NCI-H510A (cell line): ENCODE measurements at places on chromosomes 4 and X.

DNA sequence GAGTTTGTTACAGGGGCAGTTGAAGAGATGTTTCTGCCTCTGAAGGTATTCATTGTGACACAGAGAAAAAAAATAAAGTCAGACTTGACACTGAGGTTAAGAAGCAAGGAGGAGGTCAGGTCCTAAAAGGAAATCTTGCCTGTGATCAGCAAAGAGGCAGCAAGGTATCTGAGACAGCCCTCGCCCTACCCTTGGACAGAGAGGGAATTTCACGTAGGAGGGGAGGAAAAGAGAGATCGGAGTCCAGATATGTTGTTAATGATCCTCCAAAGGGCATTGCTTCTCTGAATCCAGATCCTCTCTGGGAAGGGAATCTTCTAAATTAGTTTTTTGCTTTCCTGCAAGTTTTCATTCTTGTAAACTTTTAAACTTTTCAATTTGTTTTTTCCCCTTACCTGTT is 15.3 kb upstream of the PRR27 start:
- DNase-seq = no peak

GRCh38 chrX:19931146-19931545 is 43.7 kb upstream of the SH3KBP1 start:
- DNase-seq = no peak

DNA sequence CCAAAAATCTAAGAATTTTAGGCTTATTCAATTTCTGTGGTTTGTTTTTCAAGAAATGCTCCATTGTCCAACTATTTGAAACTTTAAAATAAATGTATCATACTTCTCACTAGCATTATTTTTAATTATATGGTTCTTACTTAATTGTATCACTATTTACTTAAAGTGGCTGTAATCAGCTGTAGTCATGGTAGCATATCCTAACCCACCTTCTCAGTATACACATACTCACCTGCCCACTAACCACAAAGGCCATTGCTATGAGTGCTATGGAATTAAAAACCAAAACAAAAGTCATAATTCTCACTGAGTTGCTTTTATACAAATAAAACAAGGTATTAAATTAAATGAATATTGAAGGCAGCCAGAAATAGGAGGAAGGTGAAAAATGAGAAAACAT is 5.0 kb downstream of the FBXO8 start:
- DNase-seq = no peak

DNA sequence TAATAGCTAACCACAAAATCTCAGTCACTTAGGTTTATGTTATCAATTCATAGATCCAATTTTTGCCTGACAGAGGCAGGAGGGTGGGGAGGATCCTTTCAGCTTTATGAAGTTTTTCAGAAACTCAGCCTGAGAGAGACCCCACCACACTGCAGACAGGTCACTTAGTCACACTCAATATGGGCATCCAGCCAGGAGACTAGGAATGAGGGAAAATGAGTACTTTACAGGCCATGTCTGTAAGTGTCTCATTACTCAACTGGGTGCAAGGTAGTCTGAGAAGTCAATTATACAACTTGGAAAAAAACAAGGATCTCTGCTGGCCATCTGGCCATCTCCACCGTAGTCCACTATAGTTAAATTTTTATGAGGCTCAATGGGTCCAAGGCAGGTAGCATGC is 365.9 kb downstream of the INPP4B start:
- DNase-seq = no peak

GRCh38 chr4:64417974-64418373 is 8.7 kb upstream of the TECRL start:
- DNase-seq = no peak

DNA sequence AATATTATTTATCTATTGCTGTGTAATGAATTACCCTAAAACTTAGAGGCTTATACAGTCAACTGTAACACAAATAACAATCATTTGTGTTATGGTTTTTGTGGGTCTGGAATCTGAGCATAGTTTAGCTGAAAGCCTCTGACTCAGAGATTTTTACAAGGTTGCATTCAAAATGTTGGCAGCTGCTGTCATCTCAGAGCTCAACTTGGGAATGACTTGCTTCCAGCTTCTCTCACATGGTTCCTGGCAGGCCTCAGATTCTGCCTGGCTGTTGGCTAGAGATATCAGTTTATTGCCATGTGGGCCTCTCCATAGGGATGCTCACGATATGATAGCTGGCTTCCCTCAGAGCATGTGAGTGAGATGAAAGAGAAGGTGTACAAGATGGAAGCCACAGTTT is 70.2 kb upstream of the BRWD3 start:
- DNase-seq = no peak

DNA sequence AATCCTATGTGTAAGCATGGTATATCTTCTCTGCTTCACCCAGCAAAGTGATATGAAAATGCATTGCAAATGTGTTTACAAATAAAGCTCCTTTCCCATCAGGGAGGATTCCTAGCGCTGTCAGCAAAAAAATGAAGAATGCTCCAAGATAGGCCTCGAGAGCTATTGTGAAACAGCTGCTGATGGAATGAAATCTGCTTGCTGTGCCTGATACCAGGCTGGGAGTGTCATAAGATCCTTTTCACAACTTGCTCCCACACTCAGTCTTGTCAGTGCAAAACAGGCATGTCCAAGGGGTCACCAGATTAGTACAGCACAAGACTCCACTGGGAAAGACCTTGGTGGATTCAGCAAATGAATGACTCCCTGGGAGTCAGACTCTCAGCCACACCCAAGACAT is 34.1 kb downstream of the HNRNPH2 start:
- DNase-seq = no peak

DNA sequence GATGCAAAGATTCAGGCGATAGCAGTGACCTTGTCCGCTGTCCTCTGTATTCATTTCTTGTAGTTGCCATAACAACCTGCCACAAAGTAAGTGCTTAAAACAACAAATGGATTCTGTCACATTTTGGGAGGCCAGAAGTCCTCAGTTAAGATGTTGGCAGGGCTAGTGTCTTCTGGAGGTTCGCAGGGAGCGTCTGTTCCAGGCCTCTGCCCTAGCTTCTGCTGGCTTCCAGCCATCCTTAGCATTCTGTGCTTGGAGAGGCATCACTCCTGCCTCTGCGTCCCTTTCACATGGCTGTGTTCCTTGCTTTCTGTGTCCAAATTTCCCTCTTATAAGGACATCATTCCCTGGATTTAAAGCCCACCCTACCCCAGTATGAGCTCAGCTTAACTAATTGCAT is 31.5 kb upstream of the ZNF185 start:
- no peak for DNase-seq

DNA sequence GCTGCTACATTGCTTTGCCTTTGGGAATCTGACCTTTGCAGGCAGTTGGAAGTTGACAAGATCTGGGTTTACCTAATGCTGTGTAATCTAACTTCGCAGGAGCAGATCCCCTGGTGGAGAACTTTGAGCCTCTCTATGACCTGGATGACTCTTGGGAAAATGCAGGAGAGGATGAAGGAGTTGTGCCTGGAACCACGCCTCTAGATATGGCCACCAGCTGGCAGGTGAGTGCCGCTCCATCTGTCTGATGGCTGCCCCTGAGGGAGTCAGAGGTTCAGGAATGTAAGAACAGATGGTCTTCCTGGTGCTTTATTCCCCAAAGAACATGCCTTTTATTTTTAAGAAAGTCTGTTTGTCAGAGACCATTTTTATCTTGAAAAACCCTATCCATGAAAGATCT is 109.3 kb downstream of the NFKB1 start:
- DNase-seq = no peak

GRCh38 chr4:148618856-148619255 is 176.6 kb upstream of the NR3C2 start:
- DNase-seq = no peak

DNA sequence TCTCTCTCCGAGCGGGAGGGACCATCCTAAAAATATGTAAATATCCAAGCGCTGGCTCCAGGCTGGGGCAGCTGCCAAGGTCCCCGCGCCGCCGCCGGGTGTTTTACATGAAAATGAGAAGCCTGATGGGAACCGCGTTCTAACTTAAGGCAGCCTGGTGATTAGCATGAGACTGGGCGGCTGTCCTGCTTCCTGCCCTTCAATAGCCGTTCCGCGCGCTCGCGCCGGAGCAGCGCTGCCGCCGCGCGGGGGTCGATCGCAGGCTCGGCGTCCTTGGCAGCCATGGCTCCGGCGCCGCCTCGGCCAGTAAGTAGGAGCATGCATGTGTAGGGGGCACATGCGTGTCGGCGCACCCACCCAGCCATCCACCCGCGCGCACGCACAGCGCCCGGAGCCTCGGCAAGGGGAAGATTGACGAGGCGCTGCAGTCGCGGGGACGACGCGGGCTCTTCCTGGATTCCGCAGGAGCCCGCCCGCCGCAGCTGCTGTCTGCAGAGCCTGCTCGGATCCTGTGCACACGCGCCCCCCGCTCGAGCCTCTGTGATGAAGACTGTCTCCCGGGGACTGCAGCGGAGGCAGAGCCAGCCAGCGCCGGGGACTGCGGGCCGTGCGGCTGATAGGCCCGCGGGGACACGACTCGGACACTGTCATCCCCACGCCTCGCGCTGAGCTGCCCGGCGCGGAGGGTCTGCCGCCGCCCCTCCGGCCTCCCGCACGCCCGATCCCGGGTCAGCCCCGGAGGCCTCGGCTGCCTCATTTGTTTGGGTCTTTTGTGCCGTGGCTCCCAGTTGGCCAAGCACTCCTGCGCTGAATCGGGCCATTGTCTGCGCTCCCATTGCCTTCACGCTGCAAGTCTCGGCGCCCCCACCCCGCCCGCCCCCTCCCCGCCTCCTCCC is 734 bp downstream of the STOX2 start:
- DNase-seq = peak; percentile 3

GRCh38 chr4:91846233-91846632 is 457.5 kb upstream of the GRID2 start:
- no peak for DNase-seq

DNA sequence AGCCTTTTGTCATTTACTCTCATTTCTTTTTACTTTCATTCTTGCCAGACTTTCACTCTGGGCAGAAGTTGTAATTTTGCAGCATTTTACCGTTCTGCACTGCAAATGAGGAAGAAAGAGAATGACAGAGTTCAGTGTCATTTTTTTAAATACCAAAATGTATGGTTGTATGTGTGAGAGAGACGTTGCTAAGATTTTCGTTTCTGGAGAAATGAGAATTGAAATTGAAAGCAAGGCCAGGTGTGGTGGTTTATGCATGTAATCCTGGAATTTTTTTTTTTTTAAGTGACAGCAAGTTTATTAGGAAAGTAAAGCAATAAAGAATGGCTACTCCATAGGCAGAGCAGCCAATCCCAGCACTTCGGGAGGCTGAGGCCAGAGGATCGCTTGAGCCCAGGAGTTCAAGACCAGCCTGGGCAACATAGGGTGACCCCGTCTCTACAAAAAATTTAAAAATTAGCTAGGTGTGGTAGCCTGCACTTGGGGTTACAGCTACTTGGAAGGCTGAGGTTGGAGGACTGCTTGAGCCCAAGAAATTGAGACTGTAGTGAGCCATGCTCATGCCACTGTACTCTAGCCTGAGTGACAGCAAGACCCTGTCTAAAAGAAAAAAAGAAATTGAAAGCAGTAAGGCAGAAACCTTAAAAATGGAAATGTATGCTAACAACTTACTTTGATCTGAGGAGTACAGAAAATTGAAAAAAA is 12.9 kb downstream of the DCK start:
- no peak for DNase-seq

GRCh38 chr4:31657859-31658570 is 937.8 kb downstream of the PCDH7 start:
- DNase-seq = no peak

DNA sequence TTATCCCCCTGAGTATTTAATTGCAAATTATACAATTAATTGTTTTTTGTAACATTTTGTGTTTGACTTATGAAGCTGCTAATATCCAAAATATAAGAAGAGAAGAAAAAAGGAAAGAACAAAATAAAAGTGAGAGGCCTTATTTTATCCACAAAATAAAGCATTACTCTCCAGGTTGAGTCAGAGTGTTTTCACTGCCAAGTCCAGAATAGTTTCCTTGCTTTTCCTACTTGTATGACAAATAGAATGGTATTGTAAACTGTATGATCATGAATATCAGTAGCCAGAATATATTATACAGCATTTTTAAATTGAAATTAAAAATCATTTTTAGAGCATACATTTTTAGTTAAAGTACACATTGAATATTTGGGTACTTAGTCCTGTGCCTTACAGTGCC is 237.8 kb downstream of the NDST4 start:
- DNase-seq = no peak

- DNase-seq = no peak
Observed at GRCh38 chr4:73815145-73815544, 21.3 kb upstream of the CXCL6 start.

DNA sequence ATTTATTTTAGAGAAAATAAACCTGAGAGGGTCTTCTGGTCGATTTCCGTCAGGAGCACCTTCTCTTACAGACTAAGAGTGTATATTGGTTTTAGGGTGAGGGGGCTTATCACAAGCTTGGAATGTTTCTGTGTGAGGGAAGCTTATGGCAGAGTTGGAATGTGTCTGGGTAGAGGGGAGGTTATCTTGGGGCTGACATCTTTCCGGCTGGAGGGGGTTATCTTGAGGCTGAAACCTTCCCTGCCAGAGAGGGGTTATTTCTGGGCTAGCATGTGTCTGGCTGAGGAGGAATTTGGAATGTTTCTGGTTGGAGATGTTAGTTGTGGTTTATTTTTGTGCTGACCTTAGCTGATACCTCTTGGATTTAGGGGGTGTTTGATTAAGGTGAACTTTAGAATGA is 1312.1 kb downstream of the ADGRL3 start:
- DNase-seq = no peak

- DNase-seq = no peak
Observed at GRCh38 chr4:112552668-112553067, 36.7 kb upstream of the NEUROG2 start.

GRCh38 chrX:136600059-136600458 is 47.9 kb upstream of the CD40LG start:
- no peak for DNase-seq

GRCh38 chr4:48752726-48753125 is 27.4 kb downstream of the FRYL start:
- DNase-seq = no peak

GRCh38 chr4:95956094-95956493 is 116.2 kb downstream of the PDHA2 start:
- no peak for DNase-seq

DNA sequence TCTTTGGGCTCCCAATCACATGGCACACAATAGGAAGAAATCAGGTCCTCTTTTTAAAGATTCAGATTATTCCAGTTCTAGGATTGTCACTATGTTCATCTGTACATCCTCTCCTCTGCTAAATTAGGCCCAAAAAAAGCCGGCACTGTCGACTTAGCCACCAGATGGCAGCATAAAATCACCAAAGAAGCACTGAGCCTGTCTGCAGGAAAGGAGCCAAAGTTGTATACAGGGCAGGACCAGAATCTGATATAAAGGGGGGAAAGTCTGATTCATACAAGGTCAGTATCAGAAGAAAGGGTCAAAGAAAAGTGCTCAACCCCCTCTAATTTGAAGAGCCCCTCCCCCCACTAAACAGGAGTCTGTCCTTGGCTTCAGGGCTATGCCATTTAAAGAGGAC is 292.5 kb downstream of the CHIC1 start:
- DNase-seq = no peak
